AG04450 (cell line): ENCODE measurements at places on chromosomes 2 and 18.

DNA sequence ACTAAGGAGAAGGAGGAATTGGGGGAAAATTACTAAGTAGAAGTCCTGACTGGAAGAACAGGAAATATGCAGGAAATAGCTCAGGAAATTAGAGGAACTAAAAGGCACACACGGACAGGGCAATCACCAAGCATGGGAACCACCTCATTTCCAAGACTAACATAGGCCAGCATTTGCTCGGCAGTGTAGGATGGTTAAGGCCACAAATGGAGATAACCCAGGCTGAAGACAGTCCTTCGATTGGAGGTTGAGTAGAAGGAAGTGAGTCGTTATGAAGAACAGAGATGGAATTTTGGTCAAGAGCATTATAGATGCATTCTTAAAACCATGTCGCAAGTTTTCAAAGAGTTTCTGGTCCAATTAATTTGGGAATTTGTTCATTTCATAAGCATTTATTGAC lies 401.4 kb downstream of the ALK start:
- no peak for DNase-seq

DNA sequence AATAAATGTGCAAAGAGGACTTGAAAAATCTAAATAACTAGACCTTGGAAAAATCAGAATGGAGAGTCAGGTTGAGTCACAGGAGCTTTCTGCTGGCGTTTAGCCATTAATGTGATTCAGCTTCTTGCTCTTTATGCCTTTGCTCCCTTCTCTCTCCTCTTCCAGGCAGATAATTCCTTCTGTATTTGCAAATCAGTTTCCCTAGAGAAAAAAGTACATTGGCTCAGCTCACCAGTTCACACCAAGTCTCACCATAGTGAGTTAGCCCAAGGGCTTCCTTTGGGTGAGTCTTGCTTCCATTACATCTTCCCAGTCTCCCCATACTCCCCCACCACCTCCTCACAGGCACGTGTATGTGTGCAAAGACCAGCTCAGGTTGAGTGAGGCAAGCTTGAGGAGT lies 73.6 kb downstream of the CYBRD1 start:
- peak; percentile 77 for DNase-seq

DNA sequence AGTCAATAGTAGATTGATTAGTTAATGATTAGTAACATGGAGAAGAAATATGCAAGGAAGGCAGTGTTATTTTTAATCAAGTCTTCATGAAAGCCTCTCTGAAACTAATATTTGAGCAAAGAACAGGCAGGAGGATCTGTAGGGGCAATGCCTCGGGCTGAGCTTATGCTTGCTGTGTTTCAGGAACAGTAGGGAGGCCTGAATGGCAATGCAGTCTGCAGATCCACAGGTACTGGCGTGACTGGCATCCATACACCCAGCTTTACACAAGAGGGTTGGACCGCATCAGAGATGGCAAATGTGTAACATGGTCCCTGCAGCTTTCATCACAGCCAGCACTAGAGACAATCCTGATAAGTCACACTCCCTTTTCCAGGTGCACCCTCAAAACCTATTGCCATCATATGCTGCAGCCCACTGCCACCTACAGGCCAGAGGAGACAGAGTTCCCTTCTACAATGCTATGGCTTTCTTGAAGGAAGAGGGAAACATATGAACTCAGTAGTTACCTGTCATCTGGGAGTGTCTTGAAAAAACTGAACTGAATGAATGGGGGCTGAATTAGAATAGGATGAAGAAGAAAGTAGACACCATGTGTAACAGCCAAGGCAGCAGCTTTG lies 582.4 kb upstream of the RAB6C start:
- DNase-seq, result no peak

DNA sequence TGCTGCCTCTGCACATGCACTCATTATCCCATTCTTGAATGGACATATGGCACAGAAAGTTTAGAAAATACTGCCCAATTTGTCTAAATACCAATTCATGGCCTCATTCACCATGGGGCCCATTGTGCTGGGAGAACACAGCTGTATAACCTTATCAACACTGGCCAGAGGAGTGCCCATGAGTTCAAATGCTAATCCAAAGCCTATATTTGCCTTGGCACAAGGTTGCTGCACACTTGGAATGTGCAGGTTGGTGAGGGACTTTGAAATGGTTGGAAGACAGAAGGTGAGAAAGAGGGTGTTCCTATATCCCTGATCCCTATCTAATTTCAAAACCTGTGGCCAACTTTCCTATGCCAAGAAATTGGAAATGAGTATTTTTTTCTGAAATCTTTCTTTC lies 693.9 kb upstream of the ID2 start:
- DNase-seq, result no peak

DNA sequence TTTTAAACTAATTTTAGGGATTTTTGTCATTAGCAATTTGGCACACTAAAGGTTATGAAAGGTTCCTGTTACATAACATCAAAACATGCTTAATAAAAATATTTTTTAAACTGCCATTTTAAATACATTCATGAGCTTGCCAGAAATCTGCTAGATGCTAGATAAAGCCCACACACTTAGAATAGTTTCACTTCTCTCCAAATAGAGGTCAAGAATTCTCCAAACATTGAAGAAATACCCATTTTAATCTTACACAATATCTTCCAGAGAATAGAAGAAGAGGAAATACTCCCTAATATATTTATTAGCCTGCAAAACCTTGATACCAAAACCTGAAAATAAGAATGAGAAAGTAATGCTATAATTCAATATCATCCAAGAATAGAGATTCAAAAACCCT lies 247.5 kb downstream of the PTH2R start:
- DNase-seq, result no peak

- no peak for DNase-seq
Observed at GRCh38 chr2:132468821-132469675, 52.4 kb downstream of the GPR39 start.

DNA sequence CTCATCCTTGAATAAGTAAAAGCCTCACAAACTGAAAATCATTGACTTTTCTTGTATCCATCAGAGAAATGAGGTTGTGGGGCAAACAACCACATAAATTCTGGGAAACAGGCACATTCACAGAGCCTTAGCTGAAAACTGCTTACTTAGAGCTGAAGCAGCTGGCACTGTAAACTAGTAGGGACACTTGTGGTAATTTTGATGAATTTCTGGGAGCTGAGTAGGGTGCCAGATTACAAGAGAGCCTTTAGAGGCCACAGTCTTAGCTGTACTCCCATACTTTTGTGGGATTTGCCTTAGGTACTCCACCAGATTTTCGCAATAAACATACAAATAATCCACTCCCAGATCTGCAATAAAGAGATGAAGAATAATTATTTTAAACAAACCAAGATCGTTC lies 315.2 kb downstream of the TMX3 start:
- no peak for DNase-seq

GRCh38 chr2:191617575-191617974 lies 60.4 kb upstream of the NABP1 start:
- no peak for DNase-seq

DNA sequence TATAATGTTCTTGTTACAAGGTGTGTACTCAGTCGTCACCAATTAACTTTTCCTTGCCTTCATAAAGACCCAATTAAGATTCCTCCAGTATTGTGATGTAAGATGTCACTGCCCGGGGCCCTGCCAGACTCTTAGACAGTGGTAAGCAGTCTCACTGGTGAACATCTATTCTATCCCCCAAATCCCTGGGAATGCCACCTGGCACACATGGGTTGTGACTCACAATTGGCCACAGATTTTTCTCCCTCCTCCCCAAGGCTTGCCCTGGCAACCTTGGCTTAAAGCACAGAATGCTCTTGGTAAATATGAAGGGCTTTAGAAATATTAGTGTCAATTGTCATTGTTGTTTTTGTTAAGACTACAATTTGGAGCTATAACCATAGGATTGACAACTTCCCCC lies 287.9 kb downstream of the ETAA1 start:
- no peak for DNase-seq

GRCh38 chr2:112050316-112050715 lies 4.8 kb upstream of the TMEM87B start:
- DNase-seq, result no peak

GRCh38 chr2:147081831-147082230 lies 763.0 kb upstream of the ACVR2A start:
- DNase-seq, result no peak

GRCh38 chr2:55877087-55877436 lies 46.5 kb downstream of the EFEMP1 start:
- no peak for DNase-seq

- DNase-seq, result no peak
Observed at GRCh38 chr18:79275461-79275860, 120.3 kb upstream of the NFATC1 start.

- no peak for DNase-seq
Observed at GRCh38 chr2:5230855-5231254, 461.3 kb upstream of the SOX11 start.

- no peak for DNase-seq
Observed at GRCh38 chr18:23512641-23513040, 9.3 kb downstream of the RMC1 start.

GRCh38 chr2:241132538-241133435 lies 16.5 kb downstream of the PASK start:
- DNase-seq, result no peak

GRCh38 chr2:237758185-237758584 lies 40.4 kb upstream of the RBM44 start:
- DNase-seq, result no peak

DNA sequence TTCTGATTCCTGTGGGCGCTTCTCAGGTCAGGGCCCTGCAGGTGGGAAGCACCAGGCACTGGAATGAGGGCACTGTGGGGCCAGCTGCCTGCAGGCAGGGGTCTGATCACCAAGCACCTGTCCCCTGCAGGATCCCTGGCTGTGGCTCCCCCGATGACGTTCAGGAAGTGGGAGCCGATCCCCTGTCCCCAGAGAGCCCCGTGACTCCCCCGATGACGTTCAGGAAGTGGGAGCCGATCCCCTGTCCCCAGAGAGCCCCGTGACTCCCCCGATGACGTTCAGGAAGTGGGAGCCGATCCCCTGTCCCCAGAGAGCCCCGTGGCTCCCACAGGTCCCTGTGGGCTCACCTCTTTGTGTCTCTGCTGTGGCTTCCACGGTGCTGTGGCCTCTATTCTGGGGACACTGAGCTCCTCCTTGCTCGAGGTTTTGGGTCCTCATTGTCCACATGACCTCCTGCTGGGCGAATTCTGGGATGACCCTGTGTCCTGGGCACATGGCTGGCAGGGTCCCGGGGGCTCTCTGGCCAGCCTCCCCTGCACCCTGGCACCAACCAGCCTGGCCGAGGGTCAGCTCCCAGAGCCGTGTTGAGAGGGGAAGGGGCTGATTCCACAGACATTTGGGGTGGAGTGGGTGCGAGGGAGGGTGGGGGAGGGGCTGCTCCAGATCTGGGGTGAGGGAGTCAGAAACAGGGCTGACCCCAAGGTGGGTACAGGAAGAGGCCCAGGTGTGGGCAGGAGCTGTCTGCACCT lies 4.8 kb downstream of the NEU4 start:
- no peak for DNase-seq

DNA sequence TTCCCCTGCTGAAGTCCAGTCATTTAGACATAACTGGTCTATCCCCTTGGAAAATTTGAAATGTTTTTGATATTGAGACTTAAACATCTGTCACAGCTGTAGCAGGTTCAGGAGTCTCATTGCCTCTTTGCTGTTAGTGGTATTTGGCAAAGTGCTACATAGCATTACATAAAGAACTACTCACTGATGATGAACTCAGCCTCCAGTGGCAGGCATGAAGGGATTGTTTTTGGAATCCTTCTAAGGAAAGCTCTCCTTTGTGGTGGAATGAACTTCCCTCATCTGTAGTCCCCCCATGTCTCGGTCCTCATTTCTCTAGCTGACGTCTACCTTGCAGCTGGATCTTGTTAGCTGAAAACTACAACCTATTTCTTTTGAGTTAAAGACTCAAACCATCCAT lies 111.6 kb downstream of the TACR1 start:
- DNase-seq, result no peak

DNA sequence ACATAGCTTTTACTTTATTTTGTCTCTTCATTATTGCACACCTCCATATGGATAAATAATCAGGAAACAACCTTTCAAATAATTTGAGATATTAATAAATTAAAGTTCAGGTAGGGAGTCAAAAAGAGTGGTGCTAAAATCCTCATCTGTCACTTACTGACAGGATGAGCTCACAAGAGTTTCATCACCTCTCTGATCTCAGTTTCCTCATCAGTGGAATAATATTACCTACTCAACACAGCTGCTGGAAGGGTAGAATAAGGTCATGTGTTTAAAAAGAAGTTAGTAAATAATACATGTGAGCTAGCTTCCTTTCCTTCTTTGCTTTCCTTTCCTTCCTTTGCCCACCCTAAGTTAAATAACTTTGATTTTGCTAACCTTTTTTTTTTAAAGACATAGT lies 61.9 kb downstream of the RDH14 start:
- DNase-seq, result no peak

GRCh38 chr2:239825705-239825979 lies 199.5 kb downstream of the NDUFA10 start:
- DNase-seq, result no peak

GRCh38 chr18:58269931-58270330 lies 225.9 kb downstream of the NEDD4L start:
- no peak for DNase-seq

- no peak for DNase-seq
Observed at GRCh38 chr2:238456970-238457926, 30.5 kb downstream of the ASB1 start.
